ENCODE measurements at places on chromosomes 12 and 14.
A peak's percentile ranks its signal among the peaks of the same experiment; 100 is the strongest.

DNA sequence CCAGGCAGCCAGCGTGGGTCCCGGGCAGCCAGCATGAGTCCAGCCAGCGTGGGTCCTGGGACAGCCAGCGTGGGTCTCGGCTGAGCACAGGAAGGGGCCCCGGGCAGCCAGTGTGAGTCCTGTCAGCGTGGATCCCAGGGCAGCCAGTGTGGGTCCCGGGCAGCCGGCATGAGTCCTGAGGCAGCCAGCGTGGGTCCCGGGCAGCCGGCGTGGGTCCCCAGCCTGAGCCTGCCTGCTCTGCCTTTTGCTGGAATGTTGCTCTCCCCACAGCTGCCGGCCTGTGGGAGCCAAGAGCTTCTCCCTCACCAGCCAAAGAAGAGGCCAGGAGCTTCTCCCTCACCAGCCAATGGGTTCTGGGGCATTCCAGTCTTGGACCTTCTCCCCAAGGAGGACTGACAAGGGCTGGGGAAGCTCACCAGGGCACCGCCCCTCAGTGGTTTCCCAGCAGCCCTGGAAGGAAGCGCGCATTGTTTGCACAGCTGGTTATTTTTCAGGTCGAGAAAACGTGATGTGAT is 15.0 kb upstream of the RFLNA start:
- no peak for DNase-seq

GRCh38 chr12:8664228-8664913 is 1.7 kb upstream of the MFAP5 start:
- DNase-seq = no peak

- peak; percentile 85 for DNase-seq
These were observed 1.8 kb downstream of the VSX2 start for GRCh38 chr14:74240794-74241651.

- DNase-seq = no peak
These were observed 223.9 kb downstream of the MED13L start for GRCh38 chr12:116053479-116054200.

DNA sequence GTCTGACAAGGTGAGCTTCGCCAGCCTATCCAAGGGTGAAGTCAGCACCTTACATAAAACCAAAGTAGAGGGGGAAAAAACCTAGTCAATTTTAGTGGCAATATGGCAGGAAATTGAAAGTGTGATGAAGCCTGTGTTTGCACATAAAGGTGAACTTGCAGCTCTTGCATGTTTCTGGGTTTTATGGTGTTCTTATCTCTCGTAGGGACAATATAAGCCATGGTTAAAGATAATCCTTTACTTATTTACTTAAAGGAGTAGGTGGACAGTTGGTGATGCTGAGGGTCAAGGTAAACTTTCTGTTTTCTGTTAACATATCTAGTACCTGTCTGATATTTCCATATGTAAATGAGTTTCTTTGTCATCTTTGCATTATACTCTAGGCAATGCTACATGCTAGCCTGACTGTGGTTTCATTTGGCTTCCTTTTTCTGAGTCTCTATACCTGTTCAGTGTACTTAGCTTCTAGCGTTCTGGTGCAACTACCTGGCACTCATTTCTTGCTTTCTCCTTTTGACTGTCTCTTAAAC is 32.8 kb downstream of the CCDC91 start:
- DNase-seq = no peak

DNA sequence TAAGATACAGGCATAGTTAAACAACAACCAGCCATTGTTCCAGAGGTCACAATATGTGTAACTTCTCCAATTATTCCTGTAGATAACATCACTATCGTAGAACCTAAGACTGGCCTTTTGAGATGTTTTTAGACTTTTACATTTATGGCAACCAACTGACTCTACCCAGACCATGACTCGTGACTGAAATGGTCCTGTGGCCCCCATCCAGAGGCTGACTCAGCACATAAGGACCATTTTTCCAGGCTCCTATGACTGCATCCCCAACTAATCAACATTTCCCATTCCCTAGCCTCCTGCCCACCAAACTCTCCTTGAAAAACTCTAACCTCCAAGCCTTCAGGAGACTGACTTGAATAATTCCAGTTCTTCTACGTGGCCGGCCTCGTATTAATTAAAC is 52.6 kb upstream of the NID2 start:
- DNase-seq = no peak

Data from ELF-1 (cell line).